NCI-H460 (cell line): ENCODE measurements at places on chromosomes 2 and 18.
A peak's percentile ranks its signal among the peaks of the same experiment; 100 is the strongest.

DNA sequence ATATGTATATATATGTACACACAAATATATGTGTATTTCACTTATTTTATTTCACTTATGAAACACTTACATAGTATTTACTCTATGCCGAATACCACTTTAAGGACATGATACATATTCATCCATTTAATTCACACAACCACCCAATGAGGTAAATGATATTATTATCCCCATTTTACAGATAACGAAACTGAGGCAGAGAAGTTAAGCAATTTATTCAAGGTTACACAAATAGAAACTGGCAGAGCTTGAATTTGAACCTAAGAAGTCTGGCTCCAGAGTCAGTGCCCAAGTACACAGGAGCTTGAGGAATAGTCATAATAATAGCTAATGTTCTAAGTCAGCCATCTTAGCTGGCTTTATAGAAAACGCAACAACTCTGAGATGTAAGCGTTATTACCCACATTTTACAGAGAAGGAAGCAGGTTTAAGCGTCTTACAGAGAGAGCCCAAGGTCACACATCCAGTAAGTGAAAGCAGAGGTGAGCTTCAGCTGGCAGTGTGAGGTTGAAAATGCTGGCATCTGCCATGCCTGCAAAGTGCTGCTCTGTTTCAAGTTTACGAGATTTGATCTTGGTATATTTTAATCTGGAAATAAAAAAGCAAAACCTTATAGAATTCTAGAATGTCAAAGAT lies 326.9 kb downstream of the LPIN1 start:
- no peak for DNase-seq

- DNase-seq = no peak
Observed at GRCh38 chr2:101948625-101949155, 43.1 kb upstream of the IL1R2 start.

- DNase-seq = peak; percentile 85
Observed at GRCh38 chr2:156430980-156431358, 5.2 kb upstream of the GPD2 start.

GRCh38 chr2:129754831-129755230 lies 224.6 kb upstream of the RAB6C start:
- DNase-seq = no peak

DNA sequence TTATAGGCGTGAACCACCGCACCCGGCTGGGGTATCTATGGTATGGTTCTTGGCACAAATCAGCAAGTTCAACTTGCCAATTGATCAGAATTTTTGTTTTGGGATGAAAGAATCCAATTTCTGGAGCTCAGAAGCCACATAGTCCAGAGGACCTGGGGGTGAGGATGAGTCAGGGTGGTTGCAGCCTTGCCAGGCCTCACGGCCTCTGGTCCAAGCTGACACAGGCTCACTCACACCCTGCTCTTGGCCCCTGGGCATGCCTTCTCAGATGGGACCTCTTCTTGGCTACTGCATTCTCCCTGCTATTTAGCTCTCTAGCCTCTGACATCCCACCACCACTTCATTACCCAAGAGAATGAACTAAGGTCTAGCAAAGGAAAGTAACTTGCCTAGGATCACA lies 16.3 kb downstream of the CAPG start:
- DNase-seq = no peak

DNA sequence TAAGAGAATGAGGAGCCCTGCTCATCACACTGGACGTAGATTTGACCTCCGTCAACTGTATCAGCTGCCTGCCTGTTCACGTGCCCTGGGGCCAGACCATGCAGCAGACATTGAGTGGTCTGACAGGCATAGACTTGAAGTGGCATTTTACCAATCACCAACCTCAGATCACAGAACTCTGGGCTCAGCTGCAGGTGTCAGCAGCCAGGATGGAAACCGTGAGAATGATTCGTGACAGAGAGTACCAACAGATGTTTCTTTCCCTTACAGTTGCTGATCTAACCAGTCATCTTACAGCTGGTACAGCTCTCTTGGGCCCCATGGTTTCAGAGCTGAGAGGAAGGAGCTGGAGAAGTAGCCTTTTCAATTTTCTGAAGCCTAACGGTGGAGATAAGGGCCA lies 148.9 kb downstream of the EN1 start:
- DNase-seq = no peak

- no peak for DNase-seq
Observed at GRCh38 chr2:65121-65520, 18.8 kb upstream of the FAM110C start.

GRCh38 chr18:57219964-57220363 lies 73.1 kb downstream of the BOD1L2 start:
- no peak for DNase-seq

GRCh38 chr2:61604433-61604832 lies 66.3 kb upstream of the XPO1 start:
- DNase-seq = no peak

GRCh38 chr2:65061910-65062339 lies 5.7 kb downstream of the CEP68 start:
- DNase-seq = no peak

- no peak for DNase-seq
Observed at GRCh38 chr2:141946016-141946415, 184.8 kb downstream of the LRP1B start.

DNA sequence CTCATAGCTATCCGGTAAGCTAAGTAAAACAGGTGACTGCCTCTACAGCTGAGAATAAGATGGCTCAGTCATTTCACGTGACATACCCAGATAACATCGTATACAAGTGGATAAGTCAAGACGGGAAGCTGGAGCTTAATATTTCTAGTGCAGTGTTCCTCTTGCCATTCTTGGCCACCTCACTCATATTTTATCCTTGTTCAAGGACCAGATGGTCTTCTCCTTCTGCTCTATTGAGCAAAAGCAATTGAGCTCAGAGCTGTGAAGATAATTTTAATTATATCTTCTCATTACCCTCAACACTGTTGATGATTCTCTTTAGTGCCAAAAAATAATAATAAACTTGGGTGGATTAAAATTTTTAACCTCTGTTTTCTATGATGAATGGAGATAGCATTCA lies 201.1 kb downstream of the DCC start:
- DNase-seq = no peak

GRCh38 chr2:97963880-97964279 lies 31.9 kb downstream of the TMEM131 start:
- no peak for DNase-seq

DNA sequence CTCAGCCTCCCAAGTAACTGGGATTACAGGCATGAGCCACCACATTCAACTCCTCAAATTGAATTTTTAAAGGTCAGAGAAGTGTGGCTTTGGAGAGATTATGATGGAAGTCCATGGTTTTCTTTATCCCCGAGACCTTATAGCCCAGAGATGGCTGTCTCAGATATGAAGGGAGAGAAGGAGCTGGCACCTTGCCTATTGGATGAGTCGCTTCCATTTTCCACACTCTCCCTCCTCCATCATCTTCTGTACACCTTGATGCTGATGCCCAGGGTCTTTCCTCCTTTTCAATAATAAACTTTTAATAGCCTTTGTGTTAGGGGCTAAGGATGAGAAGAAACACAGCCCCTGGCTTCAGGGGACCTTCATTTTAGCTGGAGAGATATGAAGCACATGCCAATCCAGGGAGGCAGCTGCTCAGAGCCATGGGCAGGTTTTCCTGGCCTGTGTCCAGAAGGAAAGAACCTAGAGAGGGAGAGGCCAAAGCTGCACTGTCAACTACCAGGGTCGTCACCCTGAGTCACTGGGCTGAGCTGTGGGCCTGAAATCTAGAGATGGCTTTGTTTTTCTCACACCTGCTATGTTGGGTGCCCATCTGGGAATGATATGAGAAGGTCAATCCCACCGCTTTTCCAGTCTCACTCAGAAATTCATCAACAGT lies 146.0 kb upstream of the SERTAD2 start:
- no peak for DNase-seq

- no peak for DNase-seq
Observed at GRCh38 chr2:902584-902983, 48.1 kb upstream of the SNTG2 start.

DNA sequence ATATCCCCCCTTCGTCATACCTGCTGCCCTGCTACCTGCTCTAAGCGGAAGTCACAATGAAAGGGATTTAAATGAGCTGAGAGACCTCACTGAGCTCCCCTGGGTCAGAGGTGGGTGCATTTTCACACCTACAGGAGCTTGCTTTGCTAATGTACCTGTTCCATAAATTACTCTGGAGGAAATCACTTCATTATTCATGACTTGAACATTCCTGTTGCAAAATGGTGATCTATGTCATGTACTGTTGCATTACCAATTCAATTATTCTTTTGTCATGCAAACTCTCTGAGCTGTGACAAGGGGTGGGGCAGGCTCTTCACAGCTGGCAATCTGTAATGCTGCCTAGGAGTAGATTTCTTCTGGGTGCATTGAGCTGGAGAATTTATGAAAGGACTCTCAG lies 761.3 kb downstream of the TSN start:
- no peak for DNase-seq

DNA sequence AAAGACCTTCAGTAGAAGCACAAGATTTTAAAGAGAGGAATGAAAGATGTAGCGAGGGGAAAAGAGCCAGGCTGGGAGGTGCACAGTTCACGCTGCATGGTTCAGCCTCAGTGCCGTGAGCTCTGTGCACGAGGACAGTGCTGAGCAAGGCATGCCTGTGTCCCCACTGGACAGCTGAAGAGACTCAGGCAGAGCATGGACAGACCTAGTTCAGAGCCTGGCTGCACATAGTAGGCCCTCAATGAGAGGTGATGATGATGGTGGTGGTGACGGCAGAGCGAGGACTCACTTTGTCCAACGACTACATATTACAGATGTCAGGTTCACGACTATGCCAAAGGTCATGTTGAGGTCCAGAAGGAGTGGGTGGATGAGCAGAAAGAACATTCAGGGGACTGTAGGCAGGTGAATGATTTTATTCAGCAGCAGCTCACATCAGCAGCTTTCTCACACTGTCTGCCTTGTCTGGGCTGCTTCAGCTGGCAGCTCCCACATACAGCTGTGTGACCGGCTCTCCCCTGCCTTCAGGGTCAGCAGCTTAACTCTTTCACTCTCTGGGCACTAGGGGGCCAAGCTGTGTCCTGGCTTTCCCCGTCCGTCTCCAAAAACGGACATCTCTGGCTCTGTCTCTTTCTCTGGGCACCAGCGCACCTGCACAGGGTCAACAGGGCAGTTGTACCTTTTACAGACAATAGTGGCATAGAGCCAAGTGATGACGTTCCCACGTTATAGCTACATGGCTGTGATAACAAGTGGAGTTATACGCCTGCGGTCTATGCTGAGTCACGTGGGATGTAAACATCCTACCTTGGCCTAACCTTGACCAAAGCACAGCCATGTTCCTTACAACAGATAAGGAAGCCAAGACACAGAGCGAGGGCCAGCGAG lies 128.8 kb upstream of the MSH6 start:
- no peak for DNase-seq

- no peak for DNase-seq
Observed at GRCh38 chr2:100148883-100149282, 6.5 kb upstream of the AFF3 start.

DNA sequence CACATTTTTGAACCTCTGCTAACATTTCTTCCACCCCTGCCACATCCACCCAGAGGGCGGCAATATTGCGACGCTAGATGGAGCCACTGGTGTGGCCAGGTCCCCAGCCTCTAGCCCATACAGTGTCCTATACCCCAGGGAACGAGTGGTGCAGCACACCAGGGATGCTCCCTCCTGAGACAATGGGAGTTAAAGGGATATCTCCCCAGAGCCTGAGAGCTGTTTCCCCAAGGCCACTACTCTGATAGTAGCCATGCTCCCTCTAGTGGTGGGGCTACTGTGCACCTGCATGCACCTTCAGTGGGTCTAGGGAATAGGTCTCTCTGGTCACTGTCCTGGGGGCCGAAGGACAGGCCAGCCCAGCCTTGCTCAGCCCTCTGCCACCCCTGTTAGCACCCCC lies 336.4 kb upstream of the FSHR start:
- no peak for DNase-seq

- DNase-seq = no peak
Observed at GRCh38 chr2:17713291-17713690, 40.3 kb downstream of the SMC6 start.

DNA sequence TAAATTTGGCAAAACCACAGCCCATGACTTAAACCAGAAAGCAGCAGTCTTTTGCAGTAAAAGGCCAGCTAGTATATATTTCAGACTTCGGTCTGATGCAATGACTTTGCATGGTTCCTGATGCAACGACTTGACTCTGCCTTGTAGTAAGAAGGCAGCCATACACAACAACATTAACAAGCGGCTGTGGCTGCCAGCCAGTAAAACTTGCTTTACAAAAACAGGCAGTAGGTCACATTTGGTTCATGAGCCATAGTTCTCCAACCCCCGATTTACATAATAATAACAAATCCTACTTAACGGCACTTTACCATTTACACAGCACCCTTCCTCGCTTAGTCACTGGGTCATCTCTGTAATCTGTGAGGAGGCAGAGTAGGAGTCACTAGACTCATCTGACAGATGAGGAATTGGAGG lies 410.3 kb downstream of the LRATD1 start:
- peak; percentile 14 for DNase-seq

GRCh38 chr18:34543356-34543755 lies 166.7 kb upstream of the DTNA start:
- no peak for DNase-seq

GRCh38 chr2:176239031-176239430 lies 30.2 kb upstream of the MTX2 start:
- no peak for DNase-seq

DNA sequence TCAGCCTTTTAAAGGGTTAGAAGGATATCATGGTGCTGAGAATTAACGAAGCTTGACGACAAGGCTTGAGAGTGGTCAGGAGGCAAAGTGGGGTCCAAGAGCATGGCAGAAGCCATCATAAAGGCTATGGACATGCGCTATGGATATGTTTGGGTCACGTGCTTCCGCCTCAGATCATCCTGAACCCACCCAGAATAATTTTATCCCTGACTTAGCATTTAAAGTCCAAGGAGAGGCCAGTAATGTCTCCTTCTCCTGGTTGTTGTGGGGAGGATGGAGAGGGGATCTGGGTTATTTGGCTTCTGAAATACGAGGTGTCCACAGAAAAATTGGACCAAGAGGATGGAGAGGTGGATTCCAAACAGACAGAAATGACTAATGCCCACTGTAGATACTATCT lies 38.8 kb upstream of the RBMS1 start:
- DNase-seq = no peak

GRCh38 chr2:96111823-96112500 lies 4.4 kb downstream of the ADRA2B start:
- DNase-seq = no peak

GRCh38 chr2:64203858-64204632 lies 59.8 kb upstream of the PELI1 start:
- no peak for DNase-seq

GRCh38 chr2:19882286-19882685 lies 19.5 kb downstream of the TTC32 start:
- no peak for DNase-seq

DNA sequence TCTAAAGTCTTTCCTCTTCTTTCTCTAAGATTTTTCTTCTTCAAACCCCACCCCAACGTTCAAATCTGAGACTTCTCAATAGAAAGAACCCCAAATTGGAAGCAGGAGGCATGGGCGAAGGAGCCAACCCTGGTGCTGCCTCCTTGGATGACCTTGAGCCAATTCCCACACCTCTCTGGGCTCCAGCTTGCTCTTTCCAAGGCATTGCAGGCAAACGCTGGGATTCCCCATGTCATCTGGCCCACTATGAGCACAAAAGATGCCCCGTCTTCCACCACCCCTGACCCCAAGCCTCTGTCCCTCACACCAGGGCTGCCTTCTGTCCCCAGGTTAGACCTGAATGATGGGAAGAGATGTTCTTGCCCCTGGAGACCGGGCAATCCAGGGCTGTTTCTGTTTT lies 57.0 kb downstream of the TTC32 start:
- no peak for DNase-seq
